Left lobe of liver (tissue), 2 donors: ENCODE measurements at places on chromosomes 11 and 22.

GRCh38 chr11:2805388-2806056 is 80.1 kb downstream of the CDKN1C start:
- DNase-seq, result peak; percentile 28

DNA sequence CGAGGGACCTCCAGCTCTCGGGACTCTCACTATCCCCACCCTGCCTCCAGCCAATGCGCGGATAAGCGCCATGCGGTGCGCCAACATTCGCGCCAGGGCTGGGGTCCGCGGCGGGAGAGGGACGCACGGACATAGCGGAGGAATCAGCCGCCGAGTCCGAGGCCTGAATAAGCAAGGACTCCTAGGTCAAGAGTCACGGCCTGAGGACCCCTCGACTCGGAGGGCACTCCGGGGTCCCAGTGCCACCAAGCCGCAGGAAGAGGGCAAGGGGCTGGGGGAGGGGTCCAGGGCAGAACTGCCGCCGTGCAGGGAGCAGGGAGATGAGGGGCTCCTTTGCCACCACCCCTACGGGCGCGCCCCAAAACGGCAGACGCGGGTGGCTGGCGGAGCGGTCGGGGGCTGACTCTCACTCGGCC is 552 bp downstream of the DSCAML1 start:
- no peak for DNase-seq

GRCh38 chr22:26558248-26558895 is 31.6 kb downstream of the TPST2 start:
- DNase-seq, result peak; percentile 68

GRCh38 chr11:62593434-62594044 is 2.2 kb upstream of the TUT1 start:
- peak; percentile 71 for DNase-seq

GRCh38 chr11:32567154-32567553 is 16.5 kb upstream of the EIF3M start:
- DNase-seq, result no peak

- DNase-seq, result no peak
Measured at GRCh38 chr11:94747146-94747545, 21.0 kb upstream of the AMOTL1 start.

- DNase-seq, result peak; percentile 35
Measured at GRCh38 chr11:210122-210802, 2.8 kb downstream of the RIC8A start.

- DNase-seq, result no peak
Measured at GRCh38 chr11:48366365-48366764, at the start of gene OR4C5. Gene OR4C5, minus strand, starts transcription at chr11:48366465. Its CDS starts 0 bp downstream, at chr11:48366465.

DNA sequence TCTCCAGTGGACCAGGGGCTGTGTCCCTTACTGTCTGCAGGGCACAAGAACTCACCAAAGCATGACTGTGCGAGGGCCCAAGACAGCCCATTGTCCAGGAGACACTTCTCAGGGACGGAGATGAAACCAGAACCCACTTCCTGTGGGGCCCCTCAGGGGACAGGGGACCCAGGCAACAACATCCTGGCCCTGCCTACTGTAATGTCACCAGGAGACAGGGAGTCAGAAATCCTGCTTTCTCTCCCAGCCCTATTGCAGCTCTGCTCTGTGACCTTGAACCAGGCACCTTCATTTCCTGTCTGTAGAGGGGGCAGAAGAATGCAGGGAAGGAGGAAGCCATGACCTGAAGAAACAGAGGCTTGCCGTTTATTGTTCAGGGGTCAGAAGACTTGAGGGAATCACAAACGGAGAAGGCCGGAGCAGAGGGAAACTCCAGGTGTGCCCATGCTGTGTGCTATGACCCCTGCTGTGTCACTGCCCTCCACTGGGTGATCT is 98.0 kb downstream of the NAT10 start:
- DNase-seq, result no peak

- no peak for DNase-seq
Measured at GRCh38 chr11:47443028-47443700, 5.8 kb downstream of the RAPSN start.

GRCh38 chr11:96329419-96329818 is 13.6 kb downstream of the MAML2 start:
- no peak for DNase-seq

GRCh38 chr11:2581151-2581930 is 118.5 kb downstream of the KCNQ1OT1 start:
- DNase-seq, result peak; percentile 44
